ENCODE measurements at places on chromosomes 3 and 15.
A peak's percentile ranks its signal among the peaks of the same experiment; 100 is the strongest.

DNA sequence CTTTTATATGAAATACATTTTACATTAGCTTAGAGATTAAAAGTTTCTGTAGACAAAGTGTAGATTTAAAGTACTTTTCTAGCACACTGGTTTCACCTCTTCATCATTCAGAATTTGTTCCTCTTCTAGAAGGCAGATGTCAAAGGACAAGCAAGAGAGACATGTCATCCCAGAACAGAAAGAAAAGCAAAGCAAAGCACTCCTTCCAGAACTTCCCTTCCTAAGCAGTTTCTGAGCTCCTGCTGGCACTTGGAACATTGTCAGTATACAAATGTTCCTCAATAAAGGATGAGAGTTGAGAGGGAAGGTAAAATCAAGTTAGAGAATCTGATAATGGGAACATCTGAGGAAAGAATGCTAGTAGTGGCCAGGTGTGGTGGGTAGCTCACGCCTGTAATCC, 26.2 kb downstream of the TMOD3 start:
- no peak for DNase-seq

DNA sequence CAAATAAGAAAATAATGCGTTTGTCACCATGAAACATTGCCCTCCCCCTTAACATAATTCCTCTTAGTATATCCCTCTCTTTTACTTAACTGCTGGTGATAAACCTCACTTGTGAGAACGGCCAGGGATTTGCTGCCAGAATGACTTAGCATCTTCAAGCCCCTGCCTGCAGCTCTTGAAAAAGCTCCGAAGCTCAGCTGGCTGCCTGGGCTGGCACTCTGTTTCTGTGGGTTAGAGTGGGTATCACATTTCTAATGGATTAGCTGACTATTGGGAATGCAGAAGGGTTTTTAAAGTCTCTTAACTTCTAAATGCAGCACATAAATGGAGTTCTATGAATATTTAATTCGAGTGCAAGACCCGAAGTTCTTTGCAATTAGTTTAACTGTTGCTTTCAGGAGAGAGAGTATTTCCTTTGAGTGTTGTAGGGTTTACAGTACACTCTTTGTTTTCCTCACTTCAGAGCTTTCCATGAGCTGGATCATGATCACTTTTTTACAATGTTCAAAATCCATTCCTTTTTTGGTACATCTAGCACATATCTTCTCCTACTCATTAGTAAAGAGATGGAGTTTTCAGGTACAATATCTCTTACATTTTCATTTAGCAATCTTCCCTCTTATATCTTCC, 124.7 kb upstream of the RBMS3 start:
- DNase-seq, result peak; percentile 27

- DNase-seq, result peak; percentile 75
These were observed 7.4 kb upstream of the IGDCC3 start for GRCh38 chr15:65384895-65385869.

DNA sequence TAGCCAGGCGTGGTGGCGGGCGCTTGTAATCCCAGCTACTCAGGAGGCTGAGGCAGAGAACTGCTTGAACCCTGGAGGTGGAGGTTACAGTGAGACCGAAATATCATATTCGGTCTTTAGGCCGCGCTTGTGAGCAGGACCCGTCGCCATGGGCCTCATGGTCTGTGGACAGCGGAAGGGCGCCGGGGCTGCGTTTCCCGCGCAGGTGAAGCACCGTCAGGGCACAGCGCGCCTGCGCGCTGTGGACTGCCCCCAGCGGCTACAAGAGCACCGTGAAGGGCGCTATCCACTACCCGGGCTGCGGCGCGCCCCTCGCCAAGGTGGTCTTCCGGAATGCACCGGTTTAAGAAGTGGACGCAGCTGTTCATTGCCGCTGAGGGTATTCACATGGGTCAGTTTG, 482.0 kb upstream of the NAALADL2 start:
- no peak for DNase-seq

GRCh38 chr15:56933410-56933809, 15.0 kb downstream of the TCF12 start:
- DNase-seq, result no peak

DNA sequence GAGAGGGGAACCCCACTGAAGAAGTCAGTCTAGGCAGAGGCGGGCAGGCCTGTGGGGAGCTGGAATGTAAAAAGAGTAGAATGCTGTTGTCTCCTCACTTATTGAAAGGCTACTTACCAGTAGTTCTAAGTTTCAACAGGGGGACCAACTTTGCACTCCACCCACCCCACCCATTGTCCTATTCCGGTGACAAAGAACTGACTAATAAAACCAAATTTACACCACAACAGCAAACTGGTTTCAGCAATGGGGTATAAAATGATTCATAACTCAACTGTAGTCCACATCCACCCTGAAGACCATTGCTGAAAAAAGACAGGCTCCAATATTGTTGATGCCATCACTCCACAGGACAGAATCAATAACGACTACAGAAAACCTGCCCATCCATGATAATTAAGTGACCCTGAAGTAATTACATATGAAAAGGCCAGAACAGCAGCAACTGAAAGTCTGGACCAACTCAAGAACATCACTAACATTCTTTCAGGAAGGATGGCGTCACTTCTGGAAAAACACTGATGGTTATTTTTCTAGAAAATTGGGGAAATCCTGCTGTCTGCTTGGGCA, 80.2 kb downstream of the ABI3BP start:
- DNase-seq, result no peak

- no peak for DNase-seq
These were observed 105.8 kb upstream of the GAP43 start for GRCh38 chr3:115517457-115518050.

- DNase-seq, result no peak
These were observed 63.7 kb downstream of the DNAJB8 start for GRCh38 chr3:128402998-128403397.

- no peak for DNase-seq
These were observed 53.0 kb downstream of the CDCP1 start for GRCh38 chr3:45093176-45093575.

DNA sequence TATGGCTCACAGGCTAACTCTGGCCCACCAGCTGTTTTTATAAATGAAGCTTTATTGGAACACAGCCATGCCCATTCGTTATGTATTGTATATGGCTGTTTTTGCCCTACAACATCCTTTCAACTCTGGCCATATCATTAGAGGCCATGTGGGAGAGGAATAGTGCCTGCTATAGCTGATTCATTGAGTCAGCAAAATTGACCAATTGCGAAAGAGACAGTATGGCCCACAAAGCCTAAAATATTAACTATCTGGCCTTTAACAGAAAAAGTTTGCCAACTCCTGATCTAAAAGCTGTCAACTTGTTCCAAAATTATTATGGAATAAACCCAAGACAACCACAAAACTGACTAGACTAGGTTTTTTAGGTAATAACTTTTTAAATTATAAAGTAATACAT, 1.4 kb downstream of the NR1I2 start:
- no peak for DNase-seq

All from astrocyte of the spinal cord (primary cell).